Activated T-cell treated with anti-CD3 and anti-CD28 coated beads, Interleukin-2, amount 50 U/mL, for 4 hours (primary cell): ENCODE measurements at places on chromosomes 7 and 10. TPM values are rescaled to one million over a fixed set of nuclear protein-coding genes. Genes with fewer than 3 reads are reported as not detected.

The SFRP5 gene
- 0.28 TPM for total RNA-seq

The EN2 gene
- total RNA-seq, result not detected

The CALHM1 gene
- not detected for total RNA-seq

The C10orf62 gene
- total RNA-seq, result not detected
